ENCODE measurements at places on chromosomes 2 and 18.

DNA sequence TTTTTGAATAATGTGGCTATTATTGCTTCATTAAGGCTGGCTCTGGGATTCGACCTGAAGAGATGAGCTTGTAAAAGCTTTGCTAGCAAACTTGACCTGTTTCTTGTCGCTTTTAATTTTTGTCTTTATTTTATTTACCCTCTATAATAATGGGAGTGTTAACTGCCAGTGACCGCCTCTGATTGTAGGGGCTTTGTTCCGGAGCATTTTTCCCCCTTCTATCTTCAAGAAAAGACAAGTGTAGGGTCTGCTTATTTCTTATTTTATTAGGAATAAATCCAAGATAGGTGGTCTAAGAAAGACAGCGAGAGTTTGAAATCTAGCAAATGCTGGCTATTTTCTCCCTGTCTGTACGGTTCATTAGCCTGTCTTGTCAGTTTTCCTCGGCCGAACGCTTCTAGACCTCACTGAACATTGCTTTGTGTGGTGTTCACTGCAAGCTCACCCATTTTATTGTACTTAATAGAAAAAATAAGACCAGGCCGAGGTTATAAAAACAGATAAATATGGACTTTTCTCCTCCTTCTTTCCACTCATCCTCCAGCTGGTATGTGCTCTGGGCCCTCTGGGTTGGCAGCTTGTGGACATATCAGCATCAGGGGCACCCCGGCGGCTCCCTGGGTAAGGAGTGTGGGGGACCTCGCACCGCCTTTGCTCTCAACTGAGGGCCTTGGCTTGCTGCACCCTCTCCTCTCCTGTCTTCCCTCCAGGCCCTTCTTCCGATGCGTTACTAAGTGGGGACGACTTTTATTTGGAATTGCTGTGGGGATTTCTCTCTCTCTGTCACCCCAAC is 8.5 kb downstream of the MEIS1 start:
- DNase-seq, result no peak

- no peak for DNase-seq
These were observed 7.6 kb upstream of the BMP10 start for GRCh38 chr2:68878753-68879152.

- no peak for DNase-seq
These were observed 345.1 kb downstream of the CYP26B1 start for GRCh38 chr2:71802556-71802955.

DNA sequence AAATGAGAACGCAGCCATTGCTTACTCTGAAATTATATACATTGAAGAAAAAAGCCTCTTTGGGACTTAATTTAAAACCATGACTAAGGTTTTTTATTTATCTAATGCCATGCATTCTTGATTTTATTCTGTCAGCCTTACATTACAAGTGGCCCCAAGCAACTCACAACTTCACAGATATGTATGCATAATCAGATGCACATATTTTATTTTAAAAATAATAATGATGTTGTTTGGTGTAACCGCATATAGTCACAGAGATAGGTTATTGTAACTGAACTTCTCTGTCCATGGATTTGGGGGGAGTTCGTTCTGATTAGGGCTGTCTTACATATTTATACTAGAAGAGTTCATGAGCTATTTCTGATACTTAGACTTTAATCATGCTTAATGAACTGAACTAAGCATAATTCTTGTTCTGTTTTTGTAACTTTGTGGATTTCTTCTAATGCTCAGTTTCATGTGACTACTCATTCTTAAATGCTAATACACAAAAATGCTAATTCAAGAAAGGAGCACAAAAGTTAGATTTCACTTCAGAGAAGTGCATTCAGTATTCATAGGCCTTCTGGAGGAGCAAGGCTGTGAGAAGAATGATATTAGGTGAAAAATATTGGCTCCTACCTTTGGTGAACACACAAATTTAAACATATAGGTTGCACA is 26.2 kb downstream of the MEIS1 start:
- no peak for DNase-seq

DNA sequence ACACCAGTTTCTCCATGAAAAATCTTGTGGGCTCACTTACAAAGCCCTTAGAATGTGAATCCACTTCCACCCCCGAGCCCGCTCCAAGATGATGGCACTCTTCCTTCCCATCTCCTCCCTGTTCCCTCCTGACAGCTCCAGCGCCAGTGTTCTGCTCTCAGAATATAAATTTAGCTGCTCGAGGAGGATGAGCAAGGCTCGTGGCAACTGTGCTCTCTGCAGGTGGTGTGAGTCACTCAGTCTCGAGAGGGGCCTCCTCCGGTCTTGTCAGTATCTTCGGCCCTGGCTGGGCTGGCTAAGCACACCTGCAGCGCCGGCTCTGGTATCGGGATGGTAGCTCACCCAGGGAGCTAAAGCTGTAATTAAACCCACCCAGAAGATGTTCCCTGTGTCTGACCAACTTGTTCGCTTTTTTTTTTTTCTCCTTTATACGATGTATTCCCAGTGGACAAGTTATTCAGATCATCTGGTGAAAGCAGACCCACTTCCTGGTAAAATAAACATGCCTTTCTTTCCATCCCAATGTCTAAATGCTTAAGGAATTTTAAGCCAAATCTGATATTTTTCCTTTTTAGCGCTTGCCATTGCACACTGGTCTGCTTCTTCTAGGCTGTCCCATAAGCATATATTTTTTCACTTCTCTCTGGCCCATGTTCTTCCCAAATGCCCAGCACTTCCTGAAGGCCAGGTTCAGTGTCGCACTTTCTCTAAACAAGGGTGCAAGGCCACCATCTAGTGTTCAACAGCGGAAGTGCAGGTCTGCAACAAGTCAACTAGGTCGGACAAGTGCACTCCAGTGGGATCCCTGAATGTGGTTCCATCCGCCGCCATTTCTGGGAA is 31.4 kb upstream of the YPEL5 start:
- DNase-seq, result peak; percentile 76

DNA sequence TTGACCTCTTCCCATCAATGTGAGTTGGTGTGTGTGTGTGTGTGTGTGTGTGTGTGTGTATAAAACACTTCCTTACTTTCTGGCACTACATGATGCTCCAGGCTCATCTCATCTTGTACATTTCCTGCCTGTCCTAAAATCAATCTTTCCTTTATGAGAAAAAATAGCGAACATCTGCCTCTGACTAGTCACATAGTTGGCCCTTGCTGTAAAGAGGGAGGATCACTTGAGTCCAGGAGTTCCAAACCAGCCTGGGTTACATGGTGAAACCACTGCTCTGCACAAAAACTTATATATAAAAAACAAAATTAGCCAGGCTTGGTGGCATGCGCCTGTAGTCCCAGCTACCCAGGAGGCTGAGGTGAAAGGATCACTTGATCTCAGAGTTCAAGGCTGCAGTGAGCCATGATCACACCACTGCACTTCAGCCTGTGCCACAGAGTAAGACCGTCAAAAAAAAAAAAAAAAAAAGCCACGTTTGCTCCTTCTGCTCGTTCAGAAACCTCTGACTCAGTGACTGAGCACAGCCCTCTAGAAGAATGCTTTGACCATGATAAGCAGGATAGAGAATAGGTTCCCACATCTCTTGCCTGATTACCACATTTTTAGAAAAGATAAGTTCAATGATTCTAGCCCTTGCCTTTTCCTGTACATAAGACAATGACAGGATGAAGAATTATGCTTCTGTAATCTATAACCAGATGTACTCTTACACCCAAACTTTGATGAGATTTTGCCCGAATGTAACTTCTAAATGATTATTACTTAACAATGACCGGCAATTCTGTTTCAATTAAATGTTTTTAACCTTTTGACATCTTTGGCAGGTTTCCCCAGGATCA is 45.2 kb upstream of the ST3GAL5 start:
- no peak for DNase-seq

DNA sequence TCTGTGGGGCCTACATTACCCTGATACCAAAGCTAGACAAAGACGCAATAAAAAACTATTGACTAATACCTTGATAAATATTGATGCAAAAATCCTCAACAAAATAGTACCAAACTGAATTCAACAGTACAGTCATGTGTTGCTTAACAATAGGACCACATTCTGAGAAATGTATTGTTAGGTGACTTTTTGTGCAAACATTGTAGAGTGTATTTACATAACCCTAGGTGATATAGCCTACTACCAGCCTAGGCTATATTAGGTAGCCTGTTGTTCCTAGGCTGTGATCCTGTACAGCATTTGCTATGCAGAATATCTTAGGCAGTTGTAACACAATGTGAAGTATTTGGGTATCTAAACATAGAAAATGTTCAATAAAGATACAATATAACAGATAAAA is 36.7 kb downstream of the CCDC138 start:
- no peak for DNase-seq

- no peak for DNase-seq
These were observed 256.5 kb downstream of the CELF4 start for GRCh38 chr18:37309059-37309458.

Measured in activated naive CD4-positive, alpha-beta T cell treated with anti-CD3 and anti-CD28 coated beads, Interleukin-2, amount 50 U/mL, for 72 hours (primary cell).